IPS DF 6.9 (cell line): ENCODE measurements at places on chromosomes 2 and 18.

- peaks cover 8% of the 10 kb centered on the region for H3K36me3 ChIP-seq
- 0 out of 2 replicates have a peak, but pooled peaks cover 2% of the 10 kb centered on the region for H3K4me1 ChIP-seq
- DNase-seq = no peak
- H3K4me3 ChIP-seq = no peak overlapping the region
- no peak overlapping the region for H3K27ac ChIP-seq
Observed at GRCh38 chr2:74461187-74462053, 3.2 kb downstream of the WBP1 start.

DNA sequence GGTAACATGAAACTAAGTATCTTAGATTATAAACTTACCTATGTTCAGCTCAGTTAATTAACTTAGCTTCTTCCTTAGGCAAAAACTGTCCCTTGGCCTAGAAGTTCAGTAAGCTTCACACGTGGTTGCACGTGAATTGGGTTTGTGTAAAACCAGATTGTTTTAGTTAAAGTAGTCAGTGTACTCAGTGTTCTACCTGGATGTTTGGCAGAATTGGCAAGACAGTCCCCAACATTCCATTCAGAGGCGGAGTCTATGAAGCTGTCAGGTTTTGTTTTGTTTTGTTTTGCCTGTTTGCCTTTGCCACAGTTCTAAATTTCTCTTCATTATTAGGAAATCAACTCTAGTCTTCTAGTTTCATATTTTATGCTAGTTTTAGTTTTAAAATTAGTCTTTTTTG, 105.3 kb upstream of the ZEB2 start:
- no peak overlapping the region for H3K4me3 ChIP-seq
- DNase-seq = no peak
- H3K4me1 ChIP-seq = no peaks in the 10 kb centered on the region
- H3K36me3 ChIP-seq = no peaks in the 10 kb centered on the region
- H3K27me3 ChIP-seq = no peaks in the 10 kb centered on the region

DNA sequence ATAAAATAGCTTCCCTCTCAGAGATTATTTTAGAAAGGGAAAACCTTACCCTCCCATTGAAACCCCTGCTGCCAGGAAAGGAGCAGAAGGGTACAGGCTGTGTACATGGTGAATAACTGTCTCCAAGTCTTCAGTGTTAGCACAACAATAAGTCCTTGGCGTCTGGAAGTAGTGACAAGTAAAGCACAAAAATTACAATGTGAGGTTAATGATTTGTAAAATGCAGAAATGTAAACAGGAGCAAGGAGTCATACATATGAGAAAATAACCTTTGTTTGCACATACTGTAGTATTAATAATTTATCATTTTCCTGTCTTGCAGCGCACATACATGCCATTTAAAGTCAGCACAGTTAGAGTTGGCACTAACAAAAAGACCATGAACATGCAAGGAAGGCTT, 40.5 kb downstream of the ABHD3 start:
- H3K36me3 ChIP-seq = no peaks in the 10 kb centered on the region
- H3K27ac ChIP-seq = no peak overlapping the region
- no peaks in the 10 kb centered on the region for H3K4me1 ChIP-seq
- DNase-seq = no peak

GRCh38 chr2:14524803-14525080, 107.8 kb upstream of the LRATD1 start:
- H3K4me1 ChIP-seq = no peaks in the 10 kb centered on the region
- no peak overlapping the region for H3K4me3 ChIP-seq
- H3K36me3 ChIP-seq = no peaks in the 10 kb centered on the region
- H3K27ac ChIP-seq = no peak overlapping the region

- no peak overlapping the region for H3K27ac ChIP-seq
- no peak overlapping the region for H3K4me3 ChIP-seq
- no peaks in the 10 kb centered on the region for H3K27me3 ChIP-seq
Observed at GRCh38 chr2:170340693-170341068, 162.7 kb downstream of the MYO3B start.

GRCh38 chr2:63698786-63699548, 110.2 kb downstream of the MDH1 start:
- peaks cover 3% of the 10 kb centered on the region; the same call in 1 of the 2 replicates for H3K4me1 ChIP-seq
- no peak overlapping the region for H3K27ac ChIP-seq
- no peaks in the 10 kb centered on the region for H3K36me3 ChIP-seq
- H3K27me3 ChIP-seq = no peaks in the 10 kb centered on the region

DNA sequence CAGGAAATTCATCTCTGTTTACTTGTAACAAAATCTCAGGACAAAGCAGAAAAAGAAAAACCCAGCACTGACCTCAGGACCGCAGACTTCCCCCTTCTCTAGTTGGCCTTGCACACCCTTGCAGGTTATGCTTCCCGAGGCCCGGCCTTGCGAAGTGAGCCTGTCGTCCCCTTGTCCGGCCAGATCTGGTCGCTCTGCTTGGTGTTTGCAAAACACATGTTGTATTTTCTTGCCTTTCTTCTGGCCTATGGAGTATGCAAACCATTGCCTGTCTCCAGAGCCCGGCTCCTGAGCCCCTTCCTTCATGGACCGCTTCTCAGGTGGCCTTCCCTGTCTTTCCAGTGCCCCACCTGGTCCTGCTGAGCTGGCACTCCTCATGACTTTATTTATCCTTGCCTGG, 4.8 kb downstream of the IMPA2 start:
- H3K4me1 ChIP-seq = peaks cover 4% of the 10 kb centered on the region
- no peaks in the 10 kb centered on the region for H3K36me3 ChIP-seq
- DNase-seq = no peak
- H3K27ac ChIP-seq = no peak overlapping the region

GRCh38 chr18:57081899-57082298, 65.0 kb upstream of the BOD1L2 start:
- H3K4me1 ChIP-seq = 0 out of 2 replicates have a peak, but pooled peaks cover 2% of the 10 kb centered on the region
- no peaks in the 10 kb centered on the region for H3K27me3 ChIP-seq
- H3K27ac ChIP-seq = no peak overlapping the region
- no peak overlapping the region for H3K4me3 ChIP-seq
- no peak for DNase-seq

DNA sequence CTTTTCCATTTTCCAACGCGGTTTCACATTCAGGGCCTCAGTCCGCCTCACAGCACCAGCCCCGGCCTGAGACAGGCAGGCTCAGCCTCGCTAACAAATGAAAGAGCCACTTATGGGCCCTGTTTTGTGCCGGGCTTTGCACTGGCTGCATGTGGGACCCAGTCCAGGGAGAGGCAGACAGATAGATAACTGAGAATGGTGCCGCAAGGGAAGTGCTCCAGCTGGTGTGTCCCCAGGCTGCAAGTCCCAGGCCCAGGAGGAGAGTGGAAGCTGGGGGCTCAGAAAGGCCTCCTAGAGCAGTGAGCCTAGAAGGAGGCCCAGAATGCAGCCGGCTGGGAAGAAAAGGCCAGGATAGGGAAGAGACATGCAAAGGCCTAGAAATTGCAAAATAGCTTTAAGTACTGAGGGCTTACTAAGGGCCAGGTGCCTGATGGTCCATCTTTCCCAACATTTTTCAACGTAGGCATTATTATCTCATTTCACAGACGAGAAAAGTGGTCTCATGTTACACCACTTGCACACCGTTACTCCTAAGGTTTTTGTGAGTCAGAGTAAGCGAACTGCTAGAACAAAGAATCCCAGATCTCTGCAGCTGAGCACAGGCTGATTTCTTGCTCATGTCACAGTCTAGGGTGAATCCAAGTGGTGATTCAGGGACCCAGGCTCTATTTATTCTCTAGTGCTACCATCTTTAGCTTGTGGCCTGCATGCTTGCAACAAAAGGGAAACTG, 26.0 kb downstream of the ADRA2B start:
- H3K27ac ChIP-seq = no peak overlapping the region
- DNase-seq = no peak
- no peaks in the 10 kb centered on the region for H3K27me3 ChIP-seq
- H3K4me1 ChIP-seq = peaks cover 3% of the 10 kb centered on the region; the same call in 1 of the 2 replicates
- H3K36me3 ChIP-seq = no peaks in the 10 kb centered on the region

DNA sequence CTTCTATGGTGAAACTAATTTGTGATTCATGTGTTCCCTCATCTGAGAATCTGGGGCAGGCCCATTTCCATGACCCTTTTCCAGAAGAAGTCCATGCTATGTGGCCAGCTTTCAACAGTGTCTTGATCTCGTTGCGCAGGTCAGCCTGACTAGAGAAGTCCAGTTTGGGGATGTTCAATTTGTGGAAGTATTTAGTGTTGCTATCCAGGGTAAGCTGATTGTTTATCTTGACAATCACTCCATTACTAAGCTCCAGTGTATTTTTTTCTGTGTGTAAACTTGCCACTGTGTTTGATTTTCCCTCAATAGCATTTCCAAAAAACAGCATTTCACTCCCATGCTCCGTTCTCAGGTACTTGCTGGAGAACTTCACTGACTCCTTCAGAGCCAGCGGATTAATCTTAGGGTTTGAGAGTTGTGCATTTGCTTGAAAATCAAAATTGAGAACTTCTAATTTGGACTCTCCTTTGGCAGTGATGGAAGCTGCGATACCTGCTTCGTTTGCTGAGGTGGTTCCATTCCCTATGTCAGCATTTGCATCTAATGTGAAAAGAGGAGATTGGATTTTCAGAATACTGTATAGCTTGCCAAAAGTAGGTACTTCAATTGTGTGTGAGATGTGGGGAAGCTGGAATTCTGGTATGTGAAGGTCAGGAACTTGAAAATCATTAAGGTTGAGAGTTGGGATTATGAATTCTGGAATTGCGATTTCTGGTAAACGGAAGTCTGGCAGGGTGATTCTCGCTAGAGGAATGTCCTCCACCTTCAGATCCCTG, 35.7 kb downstream of the APOB start:
- H3K4me3 ChIP-seq = no peak overlapping the region
- no peaks in the 10 kb centered on the region for H3K4me1 ChIP-seq
- H3K36me3 ChIP-seq = no peaks in the 10 kb centered on the region
- H3K27ac ChIP-seq = no peak overlapping the region
- DNase-seq = no peak

DNA sequence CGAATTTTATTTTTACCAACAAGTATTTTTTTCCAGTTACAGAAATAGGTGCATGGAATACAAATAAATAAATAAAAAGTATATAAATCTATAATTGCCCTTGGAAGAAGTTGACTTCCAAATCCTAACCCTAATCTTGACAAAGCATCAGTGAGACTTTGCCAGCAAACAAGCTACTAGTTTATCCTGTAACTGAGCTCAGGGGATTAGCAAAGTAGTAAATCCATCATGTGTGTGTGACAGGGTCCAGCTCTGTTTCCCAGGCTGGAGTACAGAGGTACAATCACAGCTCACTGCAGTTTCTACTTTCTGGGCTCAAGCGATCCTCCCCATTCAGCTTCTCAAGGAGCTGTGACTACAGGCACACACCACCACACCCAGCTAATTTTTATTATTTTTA, 948.0 kb upstream of the CNTNAP5 start:
- H3K36me3 ChIP-seq = no peaks in the 10 kb centered on the region
- H3K4me3 ChIP-seq = no peak overlapping the region
- DNase-seq = no peak
- no peaks in the 10 kb centered on the region for H3K27me3 ChIP-seq
- H3K27ac ChIP-seq = no peak overlapping the region

GRCh38 chr2:111055735-111056134, 65.0 kb upstream of the BCL2L11 start:
- no peaks in the 10 kb centered on the region for H3K27me3 ChIP-seq
- no peaks in the 10 kb centered on the region for H3K36me3 ChIP-seq
- no peak overlapping the region for H3K4me3 ChIP-seq
- H3K4me1 ChIP-seq = no peaks in the 10 kb centered on the region
- no peak for DNase-seq
- H3K27ac ChIP-seq = no peak overlapping the region

DNA sequence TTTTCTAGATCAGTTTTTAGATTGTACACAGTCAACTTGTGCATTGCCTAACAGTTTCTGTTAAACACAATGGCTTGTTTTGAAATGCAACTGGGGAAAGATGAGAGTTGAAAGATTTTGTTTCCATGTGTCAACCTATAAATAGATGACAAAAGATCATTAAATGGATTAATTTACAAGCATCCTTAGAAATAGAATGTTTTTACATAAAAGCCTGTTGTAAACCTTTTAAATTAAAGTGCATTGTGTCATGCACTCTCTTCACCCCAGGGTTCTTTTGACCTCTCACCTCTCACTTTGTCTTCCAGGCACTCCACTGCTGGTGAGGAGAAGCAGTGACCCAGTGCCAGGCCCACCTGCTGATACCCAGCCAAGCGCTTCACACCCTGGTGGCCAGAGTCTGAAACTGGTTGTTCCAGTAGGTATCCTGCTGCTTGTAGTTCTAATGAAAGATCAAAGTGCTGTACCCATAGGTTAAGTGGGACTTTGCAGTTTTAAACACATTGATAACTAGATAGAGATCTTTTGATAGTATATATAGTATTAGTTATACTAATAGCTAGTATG, 502.1 kb downstream of the PARD3B start:
- H3K27ac ChIP-seq = no peak overlapping the region
- H3K36me3 ChIP-seq = no peaks in the 10 kb centered on the region
- no peak overlapping the region for H3K4me3 ChIP-seq
- H3K27me3 ChIP-seq = no peaks in the 10 kb centered on the region
- H3K4me1 ChIP-seq = no peaks in the 10 kb centered on the region
- peak; percentile 43 for DNase-seq

GRCh38 chr18:50986360-50987087, 18.7 kb downstream of the ELAC1 start:
- H3K4me1 ChIP-seq = no peaks in the 10 kb centered on the region
- no peaks in the 10 kb centered on the region for H3K36me3 ChIP-seq
- no peak overlapping the region for H3K27ac ChIP-seq
- no peak overlapping the region for H3K4me3 ChIP-seq
- no peaks in the 10 kb centered on the region for H3K27me3 ChIP-seq
- no peak for DNase-seq

DNA sequence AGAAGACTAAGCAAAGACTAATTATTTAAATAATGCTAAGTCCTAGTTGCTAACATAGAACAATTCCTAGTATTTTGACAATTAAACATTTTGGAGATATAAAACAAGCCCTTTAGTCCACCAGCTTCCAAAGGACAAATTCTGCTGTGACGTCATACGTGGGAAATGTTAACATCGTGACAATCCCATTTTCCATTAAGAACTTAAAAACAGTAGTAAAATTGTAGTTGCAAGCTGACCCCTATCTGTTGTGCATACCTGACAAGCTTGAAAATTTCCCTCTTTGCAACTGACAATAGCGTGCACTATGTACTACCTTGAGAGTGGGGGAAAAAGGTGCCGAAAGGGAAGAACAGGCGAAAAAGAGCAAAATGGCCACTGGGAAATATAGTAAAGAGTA, 279.8 kb downstream of the ZNF521 start:
- peaks cover 2% of the 10 kb centered on the region for H3K4me1 ChIP-seq
- no peak overlapping the region for H3K4me3 ChIP-seq
- no peak overlapping the region for H3K27ac ChIP-seq
- DNase-seq = no peak
- no peaks in the 10 kb centered on the region for H3K36me3 ChIP-seq

- no peak for DNase-seq
- no peak overlapping the region for H3K4me3 ChIP-seq
- H3K27ac ChIP-seq = no peak overlapping the region
- H3K27me3 ChIP-seq = no peaks in the 10 kb centered on the region
- H3K36me3 ChIP-seq = no peaks in the 10 kb centered on the region
- H3K4me1 ChIP-seq = 0 out of 2 replicates have a peak, but pooled peaks cover 1% of the 10 kb centered on the region
Observed at GRCh38 chr2:231245249-231246094, 47.0 kb downstream of the ARMC9 start.

- H3K27me3 ChIP-seq = no peaks in the 10 kb centered on the region
- no peaks in the 10 kb centered on the region for H3K36me3 ChIP-seq
- no peak for DNase-seq
- H3K4me1 ChIP-seq = no peaks in the 10 kb centered on the region
Observed at GRCh38 chr2:113255140-113256070, 23.3 kb downstream of the PAX8 start.
